NCI-H2081 (cell line): ENCODE measurements at places on chromosomes 2 and 18.

DNA sequence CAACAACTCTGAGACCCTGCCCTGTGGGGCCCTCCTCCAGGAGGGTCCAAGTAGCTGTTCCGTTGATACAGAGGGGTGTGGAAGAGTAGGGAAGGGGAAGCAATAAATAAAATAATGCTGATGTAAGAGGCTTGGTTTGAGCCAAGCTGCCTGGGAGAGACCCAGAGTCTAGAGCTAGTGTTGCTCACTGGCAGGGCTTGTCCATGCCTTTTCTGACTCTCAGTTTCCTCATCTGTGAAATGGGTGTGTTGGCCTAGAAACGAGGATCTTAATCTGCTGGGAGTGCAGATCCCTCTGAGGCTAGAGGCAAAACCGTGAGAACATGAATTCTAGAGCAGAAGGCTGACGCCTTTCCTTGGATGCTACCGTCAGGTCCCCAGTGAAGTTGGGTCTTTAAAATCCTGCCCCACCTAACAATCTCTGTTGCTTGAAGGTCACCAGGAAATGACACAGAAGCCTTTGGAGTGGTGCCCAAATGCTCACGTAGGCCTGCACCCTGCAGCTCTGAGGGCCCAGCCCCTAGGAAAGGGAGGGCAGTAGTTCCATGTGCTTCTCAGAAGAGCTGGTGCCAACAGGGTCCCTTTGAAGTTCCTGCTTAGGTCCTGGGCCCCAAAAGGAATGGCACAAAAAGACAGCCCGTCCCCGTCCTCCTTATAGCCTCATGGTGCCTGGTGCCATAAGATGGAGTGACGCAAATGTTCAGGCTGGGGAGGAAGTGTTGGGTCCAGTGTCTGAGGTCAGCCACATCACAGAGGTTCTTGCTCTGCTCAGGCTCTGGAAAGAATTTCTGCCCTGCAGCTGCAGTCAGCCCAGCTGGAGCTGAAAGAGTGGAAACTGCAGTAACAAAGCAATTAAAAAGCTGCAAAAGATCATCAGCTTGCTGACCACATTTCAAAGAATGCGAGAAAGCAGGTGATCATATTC, 73.2 kb upstream of the SMAD2 start:
- no peak for DNase-seq

DNA sequence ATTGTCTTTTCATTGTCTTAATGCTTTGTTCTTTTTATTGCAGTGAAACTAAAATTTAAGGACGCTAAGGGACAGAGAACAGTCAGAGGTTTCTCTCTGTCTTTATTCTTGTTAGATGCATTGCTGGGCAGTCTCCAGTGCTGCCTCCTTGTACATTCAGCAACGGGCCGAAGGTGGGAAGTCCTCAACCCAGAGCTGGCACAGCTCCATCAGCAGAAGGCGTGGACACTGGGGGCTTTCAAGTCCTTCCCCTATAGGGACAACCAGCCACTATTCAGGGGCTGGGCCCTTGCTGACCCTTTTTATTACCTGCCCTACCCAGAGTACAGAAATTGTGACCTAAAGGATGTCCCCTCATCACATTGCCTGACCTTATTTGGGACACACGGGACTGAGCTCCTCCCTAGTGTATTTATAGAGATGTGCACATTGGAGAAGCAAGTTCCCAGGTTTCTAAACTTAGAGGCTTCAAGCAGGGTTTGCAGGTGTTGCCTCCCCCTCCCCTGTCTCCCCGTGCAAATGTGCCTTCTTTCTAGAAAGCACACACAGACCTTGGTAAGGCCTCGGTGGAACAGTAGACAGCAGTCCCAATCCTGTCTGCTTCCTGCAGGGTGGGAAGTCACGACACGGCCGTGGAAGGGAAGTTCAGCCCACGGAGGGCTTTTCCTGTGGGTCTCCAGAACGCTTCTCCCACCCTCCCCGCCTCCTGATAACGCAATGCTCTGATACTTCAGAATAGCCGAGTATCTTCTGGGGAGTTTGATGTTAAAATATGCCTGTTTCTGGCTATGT, 68.2 kb downstream of the ZCCHC2 start:
- DNase-seq, result no peak

DNA sequence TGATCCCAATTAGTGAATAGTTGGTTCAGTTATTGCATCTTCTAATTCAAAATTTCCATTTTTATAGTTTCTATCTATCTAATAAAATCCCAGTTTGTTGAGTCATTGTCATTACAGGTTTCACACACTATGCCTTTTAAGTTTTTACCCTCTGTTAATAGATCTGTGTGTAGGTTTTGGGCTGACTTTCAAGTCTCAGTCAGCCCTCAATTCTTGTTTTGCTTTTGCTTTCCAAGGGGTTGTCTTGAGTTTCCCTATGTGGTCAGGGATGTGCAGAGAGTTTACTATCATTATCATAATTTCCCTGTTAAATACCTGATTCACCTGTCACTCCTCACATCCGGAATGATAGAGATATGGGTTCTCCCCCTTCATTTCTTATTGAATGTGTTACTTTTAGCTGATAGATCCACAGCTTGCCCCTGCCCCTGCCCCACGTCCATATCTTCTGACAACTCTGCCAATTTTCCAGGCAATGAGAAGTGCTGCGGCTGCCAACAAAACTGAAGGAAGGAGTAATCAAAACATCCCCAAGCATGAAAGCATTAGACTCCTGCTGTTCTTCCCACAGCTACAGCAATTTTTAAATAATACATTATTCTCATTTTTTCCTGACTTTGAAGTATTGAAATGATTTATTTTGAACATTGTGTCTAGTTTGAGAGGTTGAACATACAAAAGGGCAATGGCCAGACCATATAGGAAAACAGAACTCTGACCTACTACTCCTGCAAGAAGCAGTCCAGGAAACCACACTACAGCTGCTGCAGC, 1064.8 kb downstream of the SUCLG1 start:
- DNase-seq, result no peak

GRCh38 chr2:149687052-149687427, 99.5 kb upstream of the MMADHC start:
- DNase-seq, result no peak

GRCh38 chr2:143261986-143262385, 132.8 kb downstream of the ARHGAP15 start:
- no peak for DNase-seq

GRCh38 chr2:66585587-66585986, 150.7 kb downstream of the MEIS1 start:
- DNase-seq, result peak; percentile 60

DNA sequence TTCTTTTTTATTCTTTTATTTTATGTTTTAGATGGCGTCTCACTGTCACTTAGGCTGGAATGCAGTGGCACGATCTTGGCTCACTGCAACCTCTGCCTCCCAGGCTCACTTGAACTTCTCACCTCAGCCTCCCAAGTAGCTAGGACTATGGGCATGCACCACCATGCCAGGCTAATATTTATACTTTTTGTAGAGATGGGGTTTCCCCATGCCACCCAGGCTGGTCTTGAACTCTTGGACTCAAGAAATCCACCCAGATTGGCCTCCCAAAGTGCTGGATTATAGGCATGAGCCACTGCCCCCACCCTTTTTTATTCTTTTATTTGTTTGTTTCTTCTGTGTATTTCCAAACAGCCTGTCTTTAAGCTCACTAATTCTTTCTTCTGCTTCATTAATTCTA, 306.7 kb upstream of the THUMPD2 start:
- DNase-seq, result no peak

- DNase-seq, result no peak
Observed at GRCh38 chr18:56043641-56044061, 455.7 kb upstream of the TCF4 start.

DNA sequence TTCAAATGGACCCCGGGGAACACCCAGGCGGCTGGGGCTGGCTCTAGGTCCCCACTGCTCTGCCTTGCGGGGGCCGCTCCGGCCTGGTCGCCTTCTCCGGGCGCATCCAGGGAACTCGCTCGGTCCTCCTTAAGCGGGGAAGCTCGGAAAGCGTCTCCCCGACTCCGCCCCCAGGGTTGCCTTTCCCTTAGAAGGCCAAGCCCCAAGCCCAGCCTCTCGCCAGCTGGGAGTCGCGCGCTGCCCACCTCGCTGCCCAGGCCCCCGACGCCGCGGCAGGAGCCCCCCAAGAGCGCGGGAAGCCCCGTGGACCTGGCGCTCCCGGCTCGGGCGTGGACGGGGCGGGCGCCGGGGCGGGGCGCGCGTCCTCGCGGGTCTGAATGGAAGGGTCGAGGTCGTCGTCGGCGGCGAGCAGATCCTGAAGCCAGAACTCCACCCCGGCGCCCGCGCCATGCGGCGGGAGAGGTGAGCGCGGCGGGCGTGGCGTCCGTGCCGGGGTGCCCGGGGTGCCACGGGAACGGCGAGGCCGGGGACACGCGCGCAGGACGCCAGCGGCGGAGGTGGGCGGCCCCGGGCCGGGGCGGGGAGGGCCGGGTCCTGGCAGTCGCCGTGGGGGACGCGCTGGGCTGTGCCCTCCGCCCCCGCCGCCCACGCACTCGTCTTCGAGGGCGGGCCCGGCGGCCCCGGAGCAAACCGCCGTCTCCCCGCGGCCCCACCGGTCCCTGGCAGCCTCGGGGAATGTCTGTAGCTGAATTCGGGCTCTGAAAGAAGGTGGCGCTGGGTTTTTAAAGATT, at the start of gene BOK:
BOK (plus strand) TSS at position 214 of the 791 bp plus-strand sequence. CDS start 739 bp downstream, outside the sequence.
- peak; percentile 41 for DNase-seq

- no peak for DNase-seq
Observed at GRCh38 chr18:42296192-42296591, 341.2 kb downstream of the PIK3C3 start.

DNA sequence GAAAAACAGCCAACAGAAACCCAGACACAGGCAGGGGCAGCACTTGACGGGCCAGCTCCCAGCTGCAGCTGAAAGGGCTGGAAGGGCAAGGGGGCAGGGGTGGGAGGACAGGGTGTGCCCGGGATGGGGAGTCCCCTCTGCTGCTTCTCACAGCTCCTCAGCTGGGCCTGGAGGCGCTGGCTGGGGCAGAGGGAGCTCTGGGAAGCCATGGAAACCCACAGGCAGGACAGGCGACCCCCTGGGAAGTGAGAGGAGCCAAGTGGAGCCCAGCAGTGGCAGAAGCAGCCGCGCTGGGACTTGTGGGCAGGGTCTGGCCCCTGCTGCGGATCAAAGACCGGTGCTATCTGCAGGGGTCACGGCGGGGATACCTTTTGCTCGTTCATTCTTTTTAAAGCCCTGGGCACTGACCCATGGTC, 20.7 kb downstream of the OTOF start:
- DNase-seq, result no peak

- DNase-seq, result no peak
Observed at GRCh38 chr2:159936471-159936870, 125.9 kb downstream of the PLA2R1 start.

DNA sequence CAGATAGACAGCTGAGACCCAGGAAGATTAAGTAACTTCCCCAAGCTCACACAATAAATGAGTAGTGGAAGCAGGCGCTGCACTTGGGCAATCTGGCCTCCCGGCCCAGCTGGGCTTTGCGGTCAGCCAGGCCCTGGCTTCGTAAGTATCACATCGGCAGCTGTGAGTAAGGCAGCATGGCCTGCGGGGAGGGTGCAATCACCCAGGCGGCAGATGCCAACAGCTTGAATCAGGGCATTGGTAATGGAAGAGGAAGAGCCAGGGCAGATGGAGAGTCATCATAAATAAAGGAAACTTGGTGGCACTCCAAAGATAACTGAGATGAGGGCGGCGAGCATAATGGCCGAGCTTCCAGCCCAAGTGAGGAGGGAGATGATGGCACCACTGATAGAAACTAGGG, 217.9 kb upstream of the PID1 start:
- DNase-seq, result no peak

- no peak for DNase-seq
Observed at GRCh38 chr2:219078951-219079350, 18.2 kb upstream of the IHH start.

DNA sequence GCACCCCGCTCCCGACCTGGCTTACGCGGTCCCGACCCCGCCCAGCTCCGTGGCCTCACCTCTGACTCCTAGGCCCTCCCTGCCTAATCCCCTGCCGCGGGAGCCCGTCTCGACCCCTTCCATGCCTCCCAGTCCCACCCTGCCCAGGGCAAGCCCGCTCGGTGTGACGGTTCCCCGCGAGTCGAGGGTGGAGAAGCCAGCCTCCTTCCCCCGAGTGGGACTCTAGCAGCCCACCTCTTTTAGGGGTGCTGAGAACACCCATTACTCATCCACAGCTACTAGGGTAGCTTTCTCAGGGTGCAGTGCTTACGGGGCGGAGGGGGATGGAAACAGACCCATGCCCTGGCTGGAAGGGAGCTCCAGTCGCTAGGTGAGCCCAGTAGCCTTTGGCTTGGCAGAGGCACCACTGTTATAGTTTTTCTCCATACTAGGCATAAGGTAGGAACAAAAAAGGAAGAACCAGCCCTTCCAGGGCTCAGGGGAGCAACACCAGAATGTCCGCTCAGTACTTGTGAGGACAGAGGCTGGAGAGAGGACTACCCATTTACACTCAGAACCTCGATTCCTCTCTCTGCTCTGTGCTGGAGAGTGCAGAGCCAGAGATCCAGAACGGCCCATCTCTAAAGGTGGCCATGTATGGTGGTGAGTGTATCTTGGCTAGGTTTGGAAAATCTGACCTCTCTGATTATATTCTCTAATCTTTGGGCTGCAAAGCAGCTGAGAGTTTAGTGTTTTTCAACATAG, 606 bp downstream of the AGBL5 start:
- DNase-seq, result no peak

DNA sequence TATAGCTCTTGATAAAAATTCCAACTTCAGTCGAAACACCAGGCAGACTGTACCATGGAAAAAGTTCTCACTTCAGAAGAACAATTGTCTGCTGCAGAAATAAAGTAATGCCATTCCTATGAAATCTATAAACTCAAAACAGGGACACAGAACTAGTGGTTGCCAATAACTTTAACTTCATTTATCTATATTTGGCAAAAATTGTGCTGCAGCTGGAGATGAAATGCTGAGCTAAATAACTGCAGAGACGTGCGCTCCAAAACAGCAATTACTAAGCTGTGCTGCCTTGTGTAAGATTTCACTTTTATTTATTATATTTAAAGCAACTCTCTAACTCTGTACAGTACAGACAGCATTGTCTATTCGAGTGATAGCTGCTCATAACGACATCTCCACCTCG, 540.1 kb upstream of the ID2 start:
- no peak for DNase-seq

DNA sequence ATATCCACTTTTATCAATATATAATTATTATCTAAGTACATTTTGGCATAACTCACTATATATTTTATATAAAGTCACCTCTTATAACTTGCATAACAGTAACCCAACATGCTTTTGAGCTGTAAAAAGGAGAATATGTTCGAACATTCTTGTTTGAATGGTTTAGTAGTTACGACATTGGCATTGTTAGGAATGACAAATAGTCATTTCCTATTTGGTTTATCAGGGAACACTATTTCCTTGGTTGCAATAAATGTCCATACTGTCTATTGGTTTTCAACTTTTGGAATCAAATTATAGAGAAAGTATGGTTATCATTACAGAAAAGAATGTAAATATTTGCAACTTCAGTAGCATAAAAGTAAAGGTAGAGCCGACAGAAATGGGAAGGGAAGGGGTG, 124.1 kb downstream of the PARD3B start:
- DNase-seq, result no peak

GRCh38 chr18:44386401-44386800, 294.3 kb upstream of the SETBP1 start:
- peak; percentile 45 for DNase-seq

- DNase-seq, result no peak
Observed at GRCh38 chr2:181394741-181395437, 62.3 kb upstream of the ITGA4 start.

GRCh38 chr2:25373269-25373981, 31.7 kb upstream of the DNMT3A start:
- DNase-seq, result peak; percentile 81

GRCh38 chr2:190435031-190435670, 27.0 kb downstream of the MFSD6 start:
- DNase-seq, result peak; percentile 21

- DNase-seq, result no peak
Observed at GRCh38 chr2:117760916-117761315, 53.6 kb upstream of the DDX18 start.
